ENCODE measurements at places on chromosomes 1 and 21. TPM values are rescaled to one million over a fixed set of nuclear protein-coding genes. Genes with fewer than 3 reads are reported as not detected.
A peak's percentile ranks its signal among the peaks of the same experiment; 100 is the strongest.

- peaks cover 4% of the 10 kb centered on the region for H3K27me3 ChIP-seq
- no peak overlapping the region for H3K4me3 ChIP-seq
- no peak for DNase-seq
Measured at GRCh38 chr1:56972976-56973375, 7.2 kb upstream of the C8B start.

DNA sequence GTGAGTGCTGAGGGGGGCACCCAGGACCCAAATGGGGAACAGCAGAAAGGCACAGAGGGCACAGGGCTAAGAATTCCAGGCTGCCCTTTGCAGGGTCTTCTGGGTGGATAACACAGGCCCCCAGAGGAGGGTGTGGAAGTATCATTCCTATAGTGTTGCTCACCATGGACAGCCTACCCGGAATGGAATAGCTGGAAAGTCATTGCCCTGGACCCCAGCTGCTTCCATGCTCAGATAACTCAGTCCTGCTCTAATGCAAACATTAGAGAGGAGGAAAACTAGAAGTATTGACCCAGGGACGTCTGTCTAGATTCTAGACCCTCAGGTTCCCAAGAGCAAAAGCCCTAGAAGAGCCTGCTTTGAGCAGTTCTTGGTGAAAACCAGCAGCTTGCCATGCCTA, 24.7 kb downstream of the SLC6A17 start:
- no peaks in the 10 kb centered on the region for H3K36me3 ChIP-seq
- H3K27me3 ChIP-seq: no peaks in the 10 kb centered on the region
- H3K4me3 ChIP-seq: no peak overlapping the region
- H3K27ac ChIP-seq: no peak overlapping the region

Gene SEMA4A
- 8.7 TPM for total RNA-seq

DNA sequence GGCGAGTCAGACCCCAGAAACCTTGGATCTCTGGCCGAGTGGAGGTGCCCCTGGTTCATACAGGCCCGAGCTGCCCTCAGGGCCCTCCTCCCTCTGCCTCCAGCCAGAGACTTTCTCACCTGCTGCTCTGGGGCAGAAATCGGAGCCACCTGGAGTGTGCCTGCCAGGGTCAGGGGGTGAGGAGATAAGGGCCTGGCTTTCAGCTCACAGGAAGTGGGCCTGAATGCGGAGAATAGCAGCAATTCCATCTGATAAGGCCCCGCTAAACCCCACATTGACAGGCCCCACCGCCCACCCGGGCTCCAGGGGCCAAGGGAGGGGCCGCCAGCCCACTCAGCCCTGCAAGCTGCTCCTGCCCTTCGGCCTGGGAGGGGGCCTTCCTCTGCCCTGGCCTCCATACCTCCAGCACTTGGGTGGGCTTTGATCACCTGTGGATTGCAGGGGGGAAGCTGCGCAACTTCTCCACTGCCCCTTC, 123.7 kb upstream of the ARHGEF16 start:
- no peak overlapping the region for H3K4me3 ChIP-seq
- H3K36me3 ChIP-seq: no peaks in the 10 kb centered on the region
- no peak overlapping the region for H3K27ac ChIP-seq
- DNase-seq: no peak
- no peaks in the 10 kb centered on the region for H3K27me3 ChIP-seq

- no peak for DNase-seq
- no peaks in the 10 kb centered on the region for H3K36me3 ChIP-seq
- H3K27ac ChIP-seq: no peak overlapping the region
- peaks cover 36% of the 10 kb centered on the region for H3K27me3 ChIP-seq
- H3K4me3 ChIP-seq: peak overlapping the region; percentile 92
Measured at GRCh38 chr1:16218014-16218673, 5.7 kb upstream of the ARHGEF19 start.

- no peaks in the 10 kb centered on the region for H3K36me3 ChIP-seq
- no peak for DNase-seq
- peaks cover 69% of the 10 kb centered on the region for H3K4me1 ChIP-seq
- no peak overlapping the region for H3K4me3 ChIP-seq
Measured at GRCh38 chr1:81512252-81513003, 288.3 kb upstream of the ADGRL2 start.

DNA sequence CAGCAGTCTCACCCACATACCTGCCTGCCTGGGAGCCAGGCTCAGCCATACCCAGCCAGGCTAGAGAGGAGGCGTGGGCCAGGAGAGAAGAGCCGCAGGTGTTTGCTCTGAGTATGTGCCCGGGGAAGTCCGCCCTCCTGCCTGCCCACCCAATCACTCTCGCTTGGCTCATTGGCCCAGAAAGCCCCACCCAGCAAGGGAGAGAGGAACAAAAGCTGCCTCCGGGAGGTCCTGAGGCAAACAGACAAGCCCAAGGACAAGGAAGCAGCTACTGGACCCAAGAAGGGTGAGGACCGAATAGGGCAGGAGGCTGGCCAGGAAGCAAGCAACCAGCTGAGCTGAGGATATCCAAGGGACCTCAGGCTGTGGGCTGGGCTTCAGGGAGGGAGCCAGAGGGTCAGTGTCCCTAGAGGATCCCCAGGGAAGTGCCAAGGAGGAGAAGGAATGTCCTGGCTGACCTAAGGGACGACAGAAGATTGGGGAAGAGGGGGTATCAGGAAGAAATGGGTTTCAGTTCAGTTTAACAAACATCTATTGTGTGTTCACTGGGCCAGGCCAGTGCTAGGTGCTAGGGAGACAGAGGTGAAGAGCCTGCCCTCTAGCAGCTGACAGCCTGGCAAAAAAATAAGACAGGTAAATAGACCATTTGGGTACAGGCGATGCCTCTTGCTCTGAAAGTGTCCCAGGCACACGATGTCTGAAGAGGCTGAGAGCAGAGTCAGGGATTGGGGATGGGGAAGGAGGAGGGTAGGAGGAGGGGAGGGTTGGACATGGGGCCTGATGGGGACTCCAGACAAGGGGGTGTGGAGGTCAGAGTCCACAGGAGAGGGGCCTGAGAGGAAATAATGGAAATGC, at the start of gene GJB4:
Gene GJB4 (plus strand): TSS at position 238 of the 855 bp plus-strand sequence. CDS start 1,515 bp downstream, outside the sequence.
- no peak within 1 kb of the TSS for H3K4me3 ChIP-seq
- DNase-seq: no peak
- H3K36me3 ChIP-seq: no peaks in the 10 kb centered on the region
- peaks cover 3% of the 10 kb centered on the region for H3K27me3 ChIP-seq
- H3K27ac ChIP-seq: no peak within 1 kb of the TSS

Gene SERTAD4
- total RNA-seq: 2.7 TPM

GRCh38 chr1:219123036-219123435, 50.6 kb upstream of the LYPLAL1 start:
- no peaks in the 10 kb centered on the region for H3K27me3 ChIP-seq
- H3K4me3 ChIP-seq: no peak overlapping the region
- H3K27ac ChIP-seq: no peak overlapping the region
- DNase-seq: no peak
- peaks cover 11% of the 10 kb centered on the region for H3K4me1 ChIP-seq
